HT1080 (cell line): ENCODE measurements at places on chromosomes 2 and 18. TPM values are rescaled to one million over a fixed set of nuclear protein-coding genes. Genes with fewer than 3 reads are reported as not detected.
A peak's percentile ranks its signal among the peaks of the same experiment; 100 is the strongest.

DNAJC5G gene
- total RNA-seq, result not detected in 2 replicates

BCL2 gene
- total RNA-seq, result 6.3 and 6.7 TPM in 2 replicates

GRCh38 chr2:64203858-64204632 is 59.8 kb upstream of the PELI1 start:
- DNase-seq, result no peak

DNA sequence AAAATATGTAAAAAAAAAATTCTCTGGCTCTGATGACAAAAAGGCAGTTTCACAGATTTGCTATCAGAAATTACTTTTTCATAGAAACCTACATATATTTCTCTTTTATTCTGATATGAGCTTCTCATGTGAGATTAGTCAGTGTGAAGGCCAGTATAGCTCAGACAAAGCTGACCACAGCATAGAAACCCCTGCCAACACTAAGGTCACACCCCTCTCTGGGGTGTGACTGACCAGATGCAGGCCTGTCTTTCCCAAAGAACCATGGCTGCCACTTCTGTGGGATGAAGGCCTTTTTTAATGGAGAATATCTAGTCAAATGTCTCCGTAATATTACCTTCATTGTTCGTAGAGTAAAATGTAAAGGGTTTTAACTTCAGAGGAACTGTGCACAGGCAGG is 330.3 kb upstream of the KCNJ3 start:
- DNase-seq, result no peak

GRCh38 chr18:73023975-73024374 is 156.2 kb upstream of the NETO1 start:
- DNase-seq, result no peak

GRCh38 chr2:30527859-30528258 is 80.8 kb downstream of the LCLAT1 start:
- DNase-seq, result no peak

DNA sequence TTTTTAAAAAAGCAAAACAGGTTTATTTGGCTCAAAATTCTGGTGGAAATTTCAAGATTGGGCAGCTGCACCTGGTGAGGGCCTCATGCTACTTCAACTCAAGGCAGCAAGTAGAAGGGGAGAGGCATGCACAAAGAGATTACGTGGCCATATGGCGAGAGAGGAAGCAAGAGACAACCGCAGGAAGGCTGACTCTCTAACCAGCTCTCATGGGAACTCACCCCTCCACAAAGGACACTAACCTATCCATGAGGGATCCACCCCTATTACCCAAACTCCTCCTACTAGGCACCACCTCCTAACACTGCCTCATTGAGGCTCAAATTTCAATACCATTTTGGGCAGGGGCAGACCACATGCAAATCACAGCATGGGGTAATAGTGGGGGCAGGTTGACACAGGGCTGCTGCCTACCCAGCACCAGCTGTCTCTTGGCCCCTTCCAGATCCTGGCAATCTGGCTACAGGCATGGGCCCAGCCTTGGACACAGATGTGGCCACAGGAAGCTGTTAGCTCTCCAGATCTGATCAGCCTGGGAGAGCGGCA is 2.0 kb upstream of the CAPN10 start:
- DNase-seq, result peak; percentile 60
